NCI-H2171 treated with DMSO at 0.1 percent for 48 hours (cell line): ENCODE measurements at places on chromosomes 16 and 17.

DNA sequence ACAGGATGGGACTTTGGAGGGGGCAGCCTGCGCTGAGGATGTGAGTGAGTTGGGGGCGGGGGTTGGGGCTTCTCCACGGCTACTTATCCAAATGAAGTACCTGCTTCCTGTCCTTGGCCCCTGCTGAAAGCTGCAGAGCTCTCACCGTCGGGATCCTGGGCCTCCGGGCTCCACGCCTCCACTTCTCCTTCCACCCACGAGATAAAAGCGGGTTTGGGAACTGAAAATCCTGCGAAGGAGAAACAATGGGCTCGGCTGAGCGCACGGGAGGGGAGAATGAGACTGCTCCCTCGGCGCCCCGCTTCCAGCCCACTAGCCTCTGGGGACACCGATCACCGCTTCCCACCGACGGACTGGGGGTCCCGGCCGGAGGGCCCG lies 486 bp downstream of the ZNF785 start:
- no peak for DNase-seq

GRCh38 chr16:63473725-63474124 lies 1437.5 kb upstream of the CDH8 start:
- DNase-seq = no peak

GRCh38 chr17:32854207-32854606 lies 22.7 kb downstream of the MYO1D start:
- no peak for DNase-seq

DNA sequence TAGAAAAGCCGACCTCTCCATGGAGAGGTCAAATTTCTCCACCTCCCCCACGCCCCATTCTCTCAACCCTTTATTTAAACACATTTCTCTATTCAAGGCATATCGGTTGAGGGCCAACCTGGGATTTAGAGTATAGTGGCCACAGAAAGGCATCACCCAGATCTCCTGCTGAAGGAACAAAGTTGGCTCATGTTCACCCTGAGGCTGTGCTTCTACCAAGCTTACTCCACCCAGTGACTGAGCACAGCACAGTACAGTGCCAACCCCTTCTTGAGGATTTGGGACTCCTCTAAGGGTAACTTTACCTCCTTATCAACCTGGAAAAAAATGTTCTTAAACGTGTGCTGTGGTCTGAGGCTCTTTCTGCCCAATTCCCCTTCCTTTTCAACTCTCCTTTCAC lies 94.0 kb downstream of the CMC2 start:
- DNase-seq = no peak
